ENCODE measurements at places on chromosomes 2 and 18.

DNA sequence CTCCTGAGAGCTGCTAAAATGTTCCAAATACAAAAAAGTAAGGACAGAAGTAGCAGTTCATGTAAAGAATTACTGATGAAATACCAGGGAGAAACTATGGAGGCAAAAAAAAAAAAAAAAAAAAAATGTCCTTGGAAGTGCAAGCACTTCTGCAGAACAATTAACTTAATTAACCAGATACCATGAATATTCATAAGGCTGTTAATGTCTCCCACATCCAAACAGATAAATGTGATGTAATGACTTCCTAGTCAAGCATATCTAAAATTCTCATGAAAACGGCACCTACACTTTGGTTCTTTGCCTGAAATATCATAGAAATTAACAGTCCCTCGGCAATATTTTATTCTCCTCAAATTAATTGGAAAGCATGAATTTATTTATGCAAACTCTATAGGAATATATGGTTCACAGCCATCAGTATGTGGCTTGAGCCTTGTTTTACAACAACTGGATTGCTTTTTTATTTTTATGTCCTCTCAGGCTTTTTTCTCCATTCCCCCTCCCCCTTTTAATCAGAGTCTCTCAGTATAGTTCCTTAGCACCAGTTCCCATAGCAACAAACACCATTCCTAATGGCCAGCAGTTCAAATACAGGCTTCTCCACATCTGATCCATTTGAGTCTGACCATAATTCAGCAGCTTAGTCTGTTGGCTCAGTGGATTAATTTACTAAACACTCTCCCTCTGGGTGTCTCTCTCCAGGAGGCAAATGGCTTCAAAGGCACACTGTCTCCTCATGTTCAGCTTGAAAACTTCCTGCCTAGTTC lies 97.1 kb downstream of the ITGA4 start:
- no peak for DNase-seq

DNA sequence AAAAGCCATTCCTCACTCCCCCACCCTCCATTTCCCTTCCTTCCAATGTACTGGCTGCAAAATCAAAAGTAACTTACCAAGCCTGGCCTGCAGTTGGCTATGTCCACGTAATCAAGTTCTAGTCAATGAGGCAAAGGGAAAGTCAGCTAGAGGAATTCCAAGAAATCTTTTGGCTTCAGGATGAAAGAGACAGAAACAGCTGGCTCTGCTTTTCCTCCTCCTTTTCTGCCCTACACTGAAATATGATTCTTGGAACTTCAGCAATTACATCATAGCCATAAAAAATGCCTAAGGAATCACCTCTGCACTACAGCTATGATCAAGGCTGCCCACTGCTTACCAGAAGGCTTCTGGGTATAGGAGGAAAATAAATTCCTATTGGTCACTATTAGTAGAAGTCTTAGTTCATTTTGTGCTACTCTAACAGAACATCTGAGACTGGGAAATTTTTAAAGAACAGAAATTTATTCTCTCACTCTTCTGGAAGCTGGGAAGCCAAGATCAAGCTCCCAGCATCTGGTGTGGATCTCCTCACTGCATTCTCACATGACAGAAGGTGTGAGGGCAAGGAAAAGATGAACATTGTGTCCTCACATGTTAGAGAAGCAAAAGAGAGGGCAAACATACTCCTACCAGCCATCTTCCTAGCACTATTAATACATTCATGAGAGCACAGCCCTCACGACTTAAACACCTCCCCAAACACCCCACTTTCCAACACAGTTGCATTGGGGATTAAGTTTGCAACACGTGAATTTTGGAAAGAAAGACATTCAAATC lies 219.9 kb downstream of the TMX3 start:
- no peak for DNase-seq

DNA sequence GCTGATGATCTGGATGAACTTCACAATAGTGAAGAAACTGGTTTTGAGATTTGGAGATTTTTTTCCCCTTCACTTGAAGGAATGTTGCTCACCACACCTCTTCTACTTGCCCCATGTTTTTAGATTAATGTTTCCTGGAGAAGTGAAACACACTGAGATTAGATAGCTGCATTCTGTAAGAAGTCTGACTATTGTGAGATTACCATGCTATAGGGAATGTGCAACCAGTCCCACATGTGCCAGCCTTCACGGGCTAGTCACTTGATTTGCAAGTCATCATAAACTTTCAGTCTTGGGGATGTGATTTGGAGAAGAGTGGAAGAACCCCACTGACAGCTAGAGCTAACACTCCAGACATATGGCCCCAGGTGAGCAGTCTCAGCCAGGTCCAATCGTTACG lies 7.4 kb upstream of the CCNYL1 start:
- DNase-seq: no peak

DNA sequence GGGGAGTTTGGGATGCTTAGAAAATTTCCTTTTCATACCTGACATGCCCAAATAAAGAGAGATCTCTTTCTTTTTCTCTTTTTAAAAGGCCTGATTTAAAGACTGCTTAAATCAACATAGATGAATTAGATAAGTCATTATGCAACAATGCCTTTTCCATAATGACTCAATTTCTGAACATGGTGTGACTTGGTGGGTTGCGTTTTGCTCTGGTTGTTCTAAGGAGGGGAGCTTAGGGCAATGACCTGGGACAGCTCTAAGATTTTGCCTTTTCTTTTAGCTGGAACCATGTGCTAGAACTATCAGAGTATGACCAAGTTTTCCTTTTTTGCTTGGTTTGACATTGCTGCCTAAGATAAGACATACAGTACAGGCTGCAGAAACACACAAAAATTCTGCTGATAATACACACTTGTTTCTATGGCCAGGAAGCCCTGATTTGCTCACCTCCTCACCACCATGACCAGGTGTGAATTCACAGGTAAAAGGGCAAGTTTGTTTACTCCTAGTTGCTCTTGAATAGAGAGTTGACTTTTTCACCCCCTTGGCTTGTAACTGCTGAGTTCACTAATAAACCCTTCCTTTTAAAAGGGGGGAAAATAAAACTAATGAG lies 58.1 kb upstream of the IL1RL1 start:
- no peak for DNase-seq

DNA sequence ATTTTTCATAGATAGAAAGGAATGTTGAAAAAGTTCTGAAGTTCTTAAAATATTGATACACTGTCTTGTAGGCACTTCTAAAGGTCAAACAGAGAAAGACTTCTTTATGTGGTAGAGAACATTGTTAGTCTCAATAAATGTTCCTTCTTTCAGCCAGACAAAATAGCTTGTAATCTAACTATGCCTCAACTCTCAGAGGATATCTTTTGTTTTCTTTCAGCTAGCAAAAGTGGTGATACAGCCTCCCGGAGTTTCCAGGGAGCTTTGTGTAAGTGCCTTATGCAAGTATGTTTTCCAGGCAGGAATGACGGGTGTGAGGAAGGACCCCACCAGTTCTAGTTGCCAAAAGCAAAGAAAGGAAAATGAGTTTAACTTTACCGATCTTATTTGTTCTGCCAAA lies 452.1 kb upstream of the ST6GAL2 start:
- no peak for DNase-seq

- no peak for DNase-seq
Observed at GRCh38 chr18:27847412-27847811, 329.5 kb downstream of the CDH2 start.

GRCh38 chr18:32267463-32267862 lies 77.6 kb downstream of the MEP1B start:
- no peak for DNase-seq

DNA sequence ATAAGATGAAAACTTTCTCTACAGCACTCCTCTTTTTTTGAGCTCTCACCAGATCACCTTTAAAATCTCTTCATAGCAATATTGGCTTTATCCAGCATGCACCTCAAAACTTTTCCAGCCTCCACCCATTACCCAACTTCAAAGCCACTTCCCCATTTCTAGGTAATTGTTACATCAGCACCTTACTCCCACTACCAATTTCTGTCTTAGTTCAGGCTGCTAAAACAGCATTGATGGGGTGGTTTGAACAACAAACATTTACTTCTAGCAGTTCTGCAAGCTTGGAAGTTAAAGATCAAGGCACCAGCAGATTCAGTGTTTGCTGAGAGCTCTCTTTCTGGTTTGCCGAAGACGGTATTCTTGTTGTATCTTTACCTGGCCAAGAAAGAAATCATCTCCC lies 114.0 kb upstream of the SLC39A10 start:
- no peak for DNase-seq

DNA sequence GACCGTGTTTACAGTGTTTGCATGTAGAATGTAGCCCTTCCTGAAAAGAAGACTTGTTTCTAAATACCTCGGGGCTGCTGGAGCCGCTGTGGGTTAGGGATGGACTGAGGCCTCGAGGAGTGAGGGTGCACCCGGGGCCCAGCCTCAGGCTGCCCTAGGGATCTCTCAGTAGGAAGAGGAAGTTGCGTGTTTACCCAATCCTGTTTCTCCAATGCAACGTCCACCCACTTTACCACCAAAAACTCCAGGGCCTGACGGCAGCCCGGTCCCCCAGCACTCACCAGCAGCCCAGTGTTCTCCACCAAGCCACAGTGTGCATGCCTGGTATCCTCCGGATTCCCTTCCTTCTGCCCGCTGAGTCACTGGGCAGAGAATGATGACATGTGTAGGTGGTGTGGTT lies 255.8 kb downstream of the GLI2 start:
- DNase-seq: no peak

Measured in C1 segment of cervical spinal cord (tissue), 14 donors.